ENCODE measurements at places on chromosomes 5 and 9.

DNA sequence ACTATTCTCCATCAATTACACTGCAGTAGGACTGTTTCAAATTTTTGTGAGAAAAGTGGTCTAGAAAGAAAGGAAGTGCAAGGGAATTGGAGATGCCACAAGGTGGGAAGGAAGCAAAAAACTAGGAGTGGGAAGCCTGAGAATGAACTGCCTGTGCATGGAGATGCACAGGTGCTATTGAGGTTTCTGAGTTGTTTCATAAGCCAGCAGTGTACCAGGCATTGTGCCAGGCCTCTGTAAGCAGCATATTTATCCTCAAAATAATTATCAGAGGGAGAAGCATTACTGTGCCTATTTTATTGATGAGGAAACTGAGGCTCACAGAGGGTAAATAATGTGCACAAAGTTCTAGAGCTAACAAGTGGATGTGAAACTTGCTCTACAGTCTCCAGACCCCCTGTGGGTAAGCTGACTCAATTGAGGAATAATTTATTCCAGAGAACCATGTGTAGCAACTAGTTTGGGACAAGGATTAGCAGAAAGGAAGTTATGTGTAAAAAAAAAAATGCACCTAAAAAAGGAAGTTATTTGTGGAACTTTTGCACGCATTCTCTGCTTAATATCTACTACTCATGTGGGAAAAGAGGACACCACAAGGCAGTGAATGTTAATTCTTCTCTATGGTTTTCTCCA is 96.7 kb downstream of the SNCAIP start:
- no peak for DNase-seq

DNA sequence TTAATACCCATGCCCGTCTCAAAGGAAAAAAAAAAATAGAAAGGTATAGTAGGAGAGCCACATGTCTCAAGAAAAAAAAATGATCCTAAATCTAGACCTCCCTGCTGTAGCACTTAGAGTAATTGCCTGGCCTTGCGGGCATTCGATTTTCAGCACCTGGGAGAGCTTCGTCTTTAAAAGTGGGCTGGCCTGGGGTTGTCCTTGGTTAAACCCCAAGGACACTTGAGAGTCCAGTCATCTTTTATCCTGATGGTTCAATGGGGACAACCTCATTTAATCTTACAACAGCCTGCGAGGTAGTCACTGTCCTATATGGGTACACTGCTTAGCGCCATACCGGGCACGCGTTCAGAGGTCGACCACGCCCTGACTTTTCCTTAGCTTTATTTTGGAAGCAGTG is 60.1 kb downstream of the MAT2B start:
- DNase-seq: peak; percentile 24

- DNase-seq: no peak
These were observed 217.6 kb downstream of the NDUFS4 start for GRCh38 chr5:53777864-53778618.

DNA sequence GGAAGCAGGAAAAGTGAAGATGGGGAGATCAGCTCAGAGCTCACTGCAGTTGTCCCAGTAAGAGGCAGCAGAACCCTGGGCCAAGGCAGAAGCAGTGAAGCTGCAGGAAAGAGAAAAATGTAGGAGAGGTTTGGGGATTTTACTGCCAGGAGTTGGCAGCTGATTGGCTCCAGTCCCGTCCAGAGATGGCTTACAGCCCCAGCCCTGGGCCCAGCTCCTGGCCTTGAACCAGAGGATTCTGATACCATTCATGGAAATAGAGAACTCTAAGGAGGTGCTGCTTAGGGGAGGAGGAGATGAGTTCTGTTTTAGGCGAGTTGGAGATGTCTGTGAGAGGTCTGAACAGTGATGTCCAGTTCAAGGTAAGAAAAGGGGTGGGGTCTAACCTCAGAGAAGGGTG is 4.6 kb downstream of the MORN5 start:
- no peak for DNase-seq

- DNase-seq: no peak
These were observed 55.7 kb downstream of the SUSD1 start for GRCh38 chr9:112119225-112120029.

- DNase-seq: peak; percentile 52
These were observed 548 bp downstream of the CEP120 start for GRCh38 chr5:123422433-123423277.

DNA sequence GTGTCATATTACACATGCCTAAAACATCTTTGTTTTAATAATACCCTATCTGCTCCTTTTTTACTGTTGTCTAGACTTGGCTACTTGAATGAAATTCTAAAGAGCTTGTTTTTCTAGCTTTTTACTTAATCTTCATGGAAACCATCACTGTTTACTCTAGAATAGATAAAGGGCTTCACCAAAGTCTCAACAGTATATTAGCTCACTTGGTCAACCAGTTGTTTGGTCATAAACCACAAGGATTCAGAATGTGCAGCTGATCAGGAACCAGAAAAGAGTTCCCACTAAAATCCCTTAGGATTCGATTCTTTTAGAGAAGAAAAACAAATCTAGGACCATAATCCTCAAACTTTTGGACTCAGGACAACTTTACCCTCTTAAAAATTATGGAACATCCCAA is 38.0 kb downstream of the CDO1 start:
- DNase-seq: no peak

DNA sequence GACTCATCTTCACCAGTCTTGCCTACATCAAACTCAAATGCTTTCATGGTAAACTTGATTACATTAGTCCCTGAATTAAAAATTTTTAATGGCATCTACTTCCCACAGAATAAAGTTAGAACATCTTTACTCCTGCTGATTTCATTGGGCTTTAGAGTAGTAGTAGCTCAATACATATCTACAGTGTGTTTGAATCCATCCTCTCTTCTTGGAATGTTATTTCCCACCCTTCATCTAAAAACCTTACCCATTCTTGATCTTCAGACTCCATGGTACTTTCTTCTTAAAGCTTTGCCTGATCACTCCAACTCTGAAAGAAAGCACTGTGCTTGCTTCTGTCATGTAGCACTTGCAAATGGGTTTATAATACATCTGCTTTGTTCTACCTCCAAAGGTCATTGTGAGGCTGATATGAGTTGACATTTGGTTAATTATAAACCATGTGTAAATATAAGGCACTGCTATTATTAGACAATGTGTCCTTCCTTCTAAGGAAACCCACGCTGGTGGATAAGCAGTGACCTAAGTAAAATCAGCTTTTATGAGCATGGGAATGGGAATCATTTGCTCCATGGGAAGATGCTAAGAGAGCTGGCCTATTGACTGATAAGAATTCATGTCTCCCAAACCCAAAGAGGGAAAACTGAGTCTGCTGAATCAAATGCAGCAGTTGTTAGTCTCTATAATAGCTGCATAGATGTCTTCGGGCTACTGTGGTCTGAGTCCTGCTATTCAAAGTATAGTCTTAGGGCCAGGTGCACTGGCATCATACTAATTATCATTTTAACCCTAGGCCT is 7.5 kb upstream of the PRLR start:
- no peak for DNase-seq

DNA sequence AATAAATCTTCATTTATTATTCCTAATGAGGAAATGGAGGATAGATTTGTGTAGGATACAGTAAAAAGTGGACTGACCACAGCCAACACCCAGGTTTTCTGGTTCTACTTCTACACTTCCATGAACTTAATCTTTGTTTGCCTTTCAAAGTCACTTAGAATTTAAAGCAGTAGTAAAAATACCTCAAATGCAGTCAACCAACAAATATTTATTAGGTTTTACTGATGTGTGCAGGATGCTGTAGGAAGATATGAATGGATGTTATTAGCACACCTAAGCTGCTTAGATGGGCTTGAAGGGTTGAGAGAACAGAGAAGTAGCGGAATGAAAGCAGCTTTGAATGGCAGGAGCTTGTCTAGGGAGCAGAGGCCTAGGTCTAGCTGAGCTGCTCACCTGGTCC is 201.1 kb downstream of the PALM2AKAP2 start:
- DNase-seq: no peak
